ENCODE measurements at places on chromosomes 7 and 10. TPM values are rescaled to one million over a fixed set of nuclear protein-coding genes. Genes with fewer than 3 reads are reported as not detected.

DNA sequence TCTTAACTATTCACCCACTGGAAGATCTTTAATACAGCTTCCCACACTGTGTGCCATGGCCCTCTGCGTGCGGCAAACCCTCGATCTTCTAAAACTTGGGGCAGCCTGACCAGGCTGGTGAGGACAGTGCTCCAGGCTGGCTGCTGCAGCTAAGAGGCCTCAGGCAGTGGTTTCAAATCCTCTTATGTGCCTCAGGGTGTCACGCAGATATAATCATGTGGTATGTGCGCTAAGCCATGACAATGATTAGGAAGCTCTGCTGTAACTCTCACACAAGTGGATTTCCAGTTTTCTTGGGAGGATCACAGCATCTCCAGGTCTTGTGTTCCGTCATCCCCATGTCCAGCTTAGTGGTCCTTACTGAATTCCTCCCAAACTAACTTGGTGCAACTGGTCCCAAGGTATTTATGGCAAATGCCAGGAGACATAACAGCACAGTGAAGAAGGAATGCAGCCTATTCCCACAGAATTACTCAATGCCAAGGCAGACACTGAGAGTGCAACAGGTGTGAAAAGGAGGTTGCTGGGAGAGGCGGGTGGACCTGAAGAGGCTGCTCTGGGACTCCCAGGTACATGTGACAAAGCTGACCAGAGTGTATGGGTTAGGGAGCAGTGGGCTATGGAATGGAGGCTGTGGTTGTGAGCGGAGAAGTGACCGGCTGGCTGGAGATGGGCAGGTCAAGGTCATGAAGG is 2.3 kb downstream of the HPS1 start:
- DNase-seq, result no peak

NOS3 gene
- total RNA-seq, result 0.30 TPM

TSPAN33 gene
- 7.6 TPM for total RNA-seq

CYP2E1 gene
- 1.6 TPM for total RNA-seq

DNA sequence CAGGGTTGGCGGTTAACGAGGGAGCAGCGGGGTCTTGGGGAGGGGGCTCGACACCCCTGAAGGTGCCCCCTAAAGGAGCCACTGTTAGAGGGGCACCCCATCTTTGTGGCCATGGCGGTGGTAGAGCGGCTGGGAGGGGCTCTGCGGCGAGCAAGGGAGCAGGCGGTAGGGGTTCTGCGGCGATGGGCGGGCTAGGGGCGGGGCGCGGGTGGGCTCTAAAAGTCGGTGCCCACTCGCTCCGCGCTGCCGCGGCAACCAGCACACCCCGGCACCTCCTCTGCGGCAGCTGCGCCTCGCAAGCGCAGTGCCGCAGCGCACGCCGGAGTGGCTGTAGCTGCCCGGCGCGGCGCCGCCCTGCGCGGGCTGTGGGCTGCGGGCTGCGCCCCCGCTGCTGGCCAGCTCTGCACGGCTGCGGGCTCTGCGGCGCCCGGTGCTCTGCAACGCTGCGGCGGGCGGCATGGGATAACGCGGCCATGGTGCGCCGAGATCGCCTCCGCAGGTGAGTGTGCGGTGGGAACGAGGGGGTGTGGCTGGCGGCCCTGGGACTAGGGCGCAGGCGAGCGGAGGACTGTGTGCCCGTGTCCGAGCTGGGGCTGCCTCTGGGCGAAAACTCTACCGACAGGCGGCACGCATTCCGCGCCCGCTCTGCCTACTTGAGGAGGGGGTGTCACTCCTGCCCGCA is at the start of gene MEST:
TSS of gene MEST (plus strand) at position 245 of the 682 bp plus-strand sequence. CDS start at position 474, 229 bp downstream.
- DNase-seq, result no peak

TLX1 gene
- total RNA-seq, result not detected
